ENCODE measurements at places on chromosomes 4 and X.
A peak's percentile ranks its signal among the peaks of the same experiment; 100 is the strongest.

DNA sequence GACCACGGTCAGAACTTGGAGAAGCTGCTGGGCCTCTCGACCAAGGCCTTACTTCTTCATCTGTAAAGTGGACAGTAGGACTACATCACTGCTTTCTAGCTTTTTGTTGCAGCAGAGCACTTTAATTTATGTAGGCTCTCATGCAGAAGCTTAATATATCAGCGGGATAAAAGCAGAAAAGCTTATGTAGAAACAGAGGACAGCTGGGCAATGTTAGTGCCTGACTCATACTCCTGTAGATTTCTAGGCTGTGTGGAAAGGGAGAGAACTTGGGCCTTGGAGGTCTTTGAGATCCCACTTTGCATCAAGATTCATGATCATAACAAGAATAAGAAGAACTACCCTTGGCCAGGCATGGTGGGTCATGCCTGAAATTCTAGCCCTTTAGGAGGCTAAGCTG lies 91.2 kb downstream of the ARHGAP10 start:
- DNase-seq = no peak

GRCh38 chr4:99293357-99293756 lies 2.6 kb upstream of the ADH1A start:
- DNase-seq = no peak

GRCh38 chr4:139501117-139501516 lies 47.2 kb downstream of the RAB33B start:
- no peak for DNase-seq

GRCh38 chrX:148865277-148866210 lies 365.1 kb downstream of the AFF2 start:
- DNase-seq = no peak

GRCh38 chr4:151568966-151569365 lies 160.0 kb downstream of the FHIP1A start:
- DNase-seq = no peak

GRCh38 chrX:150698981-150699380 lies 5.8 kb downstream of the MTMR1 start:
- DNase-seq = no peak

DNA sequence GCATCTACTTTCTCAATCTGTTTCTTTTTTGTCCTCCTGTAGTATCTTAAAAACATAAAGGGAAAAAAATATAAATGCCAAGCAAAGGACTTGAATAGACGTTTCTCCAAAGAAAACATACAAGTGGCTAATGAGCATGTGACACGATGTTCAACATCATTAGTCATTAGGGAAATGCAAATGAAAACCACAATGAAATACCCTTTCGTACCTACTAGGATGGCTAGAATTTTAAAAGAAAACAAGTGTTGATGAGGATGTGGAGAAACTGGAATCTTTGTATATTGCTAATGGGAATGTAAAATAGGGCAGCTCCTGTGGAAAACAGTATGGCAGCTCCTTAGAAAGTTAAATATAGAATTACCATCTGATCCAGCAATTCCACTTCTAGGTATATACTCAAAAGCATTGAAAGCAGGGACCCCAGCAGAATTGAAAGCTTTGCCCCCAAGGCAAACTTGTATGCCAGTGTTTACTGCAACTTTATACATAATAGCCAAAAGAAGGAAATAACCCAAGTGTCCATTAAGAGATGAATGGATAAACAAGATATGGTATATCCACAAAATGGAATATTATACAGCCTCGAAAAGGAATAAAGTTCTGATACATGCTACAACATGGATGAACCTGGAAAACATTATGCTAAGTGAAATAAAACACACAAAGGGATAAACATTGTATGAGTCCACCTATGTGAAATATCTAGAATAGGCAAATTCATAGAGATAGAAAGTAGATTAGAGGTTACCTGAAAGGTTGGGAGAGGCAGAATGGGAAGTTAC lies 138.3 kb downstream of the SH3KBP1 start:
- no peak for DNase-seq

- peak; percentile 20 for DNase-seq
Observed at GRCh38 chr4:70651864-70652506, 14.3 kb downstream of the JCHAIN start.

- peak; percentile 4 for DNase-seq
Observed at GRCh38 chrX:133045986-133046385, 50.9 kb downstream of the USP26 start.

DNA sequence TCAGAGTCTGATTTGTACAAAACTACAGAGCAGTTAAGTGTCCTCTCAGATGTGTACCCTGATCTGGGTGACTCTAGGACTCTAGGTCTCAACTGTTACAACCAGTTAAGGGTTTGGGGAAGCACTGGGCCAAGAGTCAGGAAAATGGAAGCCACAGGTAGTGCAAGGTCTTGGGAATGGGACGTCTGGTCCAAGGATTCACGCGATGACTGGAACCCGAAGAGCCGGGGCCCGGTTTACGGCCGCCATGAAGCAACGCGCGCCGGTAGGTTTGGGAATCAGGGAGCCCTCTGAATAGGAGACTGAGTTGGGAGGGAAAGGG lies 321 bp upstream of the HPRT1 start:
- DNase-seq = no peak

DNA sequence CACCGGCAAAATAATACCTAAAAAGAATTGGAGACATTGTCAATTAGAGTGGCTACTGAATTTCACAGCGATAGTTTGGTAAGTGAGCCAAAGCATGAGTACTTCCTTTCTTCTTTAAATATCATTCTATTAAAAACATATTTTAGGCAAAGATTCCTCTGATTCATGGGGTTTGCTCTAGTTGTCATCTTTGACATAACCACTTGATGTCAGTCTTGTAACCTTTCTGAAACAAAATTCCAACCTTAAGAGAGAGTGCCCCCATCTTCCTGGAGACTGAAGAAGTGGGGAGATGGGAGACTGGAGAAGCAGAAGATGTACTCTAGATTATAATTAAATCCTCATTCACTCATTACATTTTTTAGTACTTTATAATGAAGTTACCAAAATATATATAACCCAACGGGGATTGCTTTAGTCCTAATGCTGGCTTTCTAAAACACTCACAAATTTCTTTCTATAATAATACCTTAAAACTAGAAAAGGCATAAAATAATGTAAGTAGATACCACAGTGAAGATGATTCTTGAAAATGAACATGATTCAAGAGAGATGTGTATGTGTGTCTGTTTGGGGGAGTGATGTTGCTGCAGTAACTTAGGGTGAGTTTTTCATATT lies 96.4 kb downstream of the EMCN start:
- peak; percentile 3 for DNase-seq

DNA sequence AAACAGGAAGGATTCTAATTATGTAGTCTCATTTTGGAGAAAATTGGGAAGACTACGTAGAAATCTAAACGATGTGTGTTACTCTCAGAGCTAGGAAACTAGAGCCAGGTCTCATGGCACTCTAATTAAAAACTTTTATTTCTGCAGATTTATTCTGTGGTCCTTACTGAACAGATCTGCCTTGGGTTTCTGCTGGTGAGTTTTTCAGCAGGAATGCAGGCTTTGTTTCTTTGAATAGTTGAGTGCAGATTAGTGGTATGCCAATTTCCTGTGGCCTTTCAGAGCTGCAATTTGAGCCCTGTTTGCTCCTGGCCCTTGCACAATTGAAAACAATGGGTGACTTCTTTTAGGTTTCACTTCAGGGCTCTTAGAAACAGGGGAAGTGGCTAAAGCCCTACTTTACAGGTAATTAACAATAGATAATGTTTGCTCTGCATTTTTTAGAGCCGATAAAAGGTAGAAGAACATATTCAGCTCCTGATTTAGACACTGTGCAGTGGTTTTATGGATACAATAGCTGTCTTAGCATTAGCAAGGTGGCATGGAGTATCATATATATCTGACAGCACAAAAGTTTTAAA lies 21.8 kb downstream of the SPRY1 start:
- peak; percentile 74 for DNase-seq

- DNase-seq = no peak
Observed at GRCh38 chr4:68859655-68860054, 43.9 kb downstream of the UGT2B10 start.

GRCh38 chr4:169715826-169716225 lies 41.9 kb downstream of the HPF1 start:
- DNase-seq = no peak

GRCh38 chr4:10104211-10104990 lies 12.2 kb downstream of the WDR1 start:
- no peak for DNase-seq

DNA sequence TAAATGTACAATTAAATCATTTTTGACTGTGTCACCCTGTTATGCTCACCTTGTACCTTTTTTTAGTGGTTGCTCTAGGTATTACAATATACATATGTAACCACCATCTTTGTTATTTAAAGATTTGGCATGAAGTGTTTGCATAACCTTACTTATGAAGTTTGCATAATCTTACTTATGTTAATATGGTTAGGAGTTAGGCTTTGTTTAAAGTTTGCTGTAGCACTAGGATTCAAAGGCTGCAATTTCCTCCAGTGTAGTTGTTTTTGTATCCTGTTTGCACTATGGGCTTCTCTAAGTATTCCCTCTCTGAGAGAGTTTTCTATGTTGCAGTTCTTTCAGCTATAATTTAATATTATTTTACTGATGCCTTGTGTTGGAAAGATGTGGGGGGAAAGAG lies 15.0 kb upstream of the GSPT2 start:
- no peak for DNase-seq

- no peak for DNase-seq
Observed at GRCh38 chrX:30597216-30598012, 19.8 kb upstream of the TASL start.

GRCh38 chr4:54213761-54214160 lies 15.3 kb upstream of the PDGFRA start:
- DNase-seq = no peak

DNA sequence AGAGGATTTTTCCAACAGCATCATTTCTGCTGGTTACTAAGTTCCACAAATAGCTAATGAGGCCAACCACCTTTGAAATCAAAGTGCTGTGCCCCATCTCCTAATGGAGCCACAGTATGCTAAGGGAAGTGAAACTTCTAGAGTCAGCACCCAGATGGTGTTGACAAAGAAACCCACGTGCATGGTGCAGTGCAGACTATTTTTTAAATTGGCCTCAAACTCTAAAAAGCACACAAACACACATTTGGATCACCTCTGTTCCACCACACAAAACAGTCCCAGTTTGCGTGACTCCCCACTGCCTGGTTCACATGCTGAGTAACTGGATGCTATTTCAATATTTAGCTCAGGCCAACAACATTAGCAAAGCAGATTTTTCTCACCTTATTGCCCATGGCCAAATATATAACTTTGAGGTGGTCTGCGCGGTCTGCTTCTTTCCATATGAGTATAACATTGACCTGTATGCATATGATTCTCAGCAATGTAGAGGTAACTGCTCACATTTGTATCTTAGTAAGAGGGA lies 69.9 kb downstream of the AMELX start:
- no peak for DNase-seq

GRCh38 chrX:70268034-70268433 lies at the start of gene ARR3:
TSS of gene ARR3 (plus strand) at chrX:70268334. CDS start at chrX:70269386, 1,052 bp downstream.
- no peak for DNase-seq

- no peak for DNase-seq
Observed at GRCh38 chrX:69178592-69178991, 13.3 kb upstream of the PJA1 start.

GRCh38 chr4:88439161-88439760 lies 17.7 kb upstream of the HERC5 start:
- no peak for DNase-seq

- DNase-seq = no peak
Observed at GRCh38 chr4:120839974-120840751, 82.4 kb downstream of the PRDM5 start.

- DNase-seq = no peak
Observed at GRCh38 chr4:120291541-120291940, 224.9 kb upstream of the MAD2L1 start.

DNA sequence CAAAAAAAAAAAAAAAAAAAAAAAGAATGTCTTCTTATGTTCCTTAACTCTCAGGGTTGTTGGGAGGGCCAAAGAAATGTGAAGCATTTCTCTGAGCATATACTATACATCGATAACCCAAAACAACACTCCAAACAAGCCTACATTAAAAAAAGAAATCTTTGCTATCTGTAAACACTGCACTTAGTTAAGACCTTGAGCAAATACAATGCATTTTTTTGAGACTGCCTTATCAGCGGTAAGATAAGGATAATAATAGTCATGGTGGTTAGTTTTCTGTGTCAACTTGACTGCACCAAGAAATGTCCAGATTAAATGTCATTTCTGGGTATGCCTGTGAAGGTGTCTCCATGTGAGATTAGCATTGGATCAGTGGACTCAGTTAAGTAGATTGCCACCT lies 541.9 kb downstream of the PACRGL start:
- DNase-seq = no peak

DNA sequence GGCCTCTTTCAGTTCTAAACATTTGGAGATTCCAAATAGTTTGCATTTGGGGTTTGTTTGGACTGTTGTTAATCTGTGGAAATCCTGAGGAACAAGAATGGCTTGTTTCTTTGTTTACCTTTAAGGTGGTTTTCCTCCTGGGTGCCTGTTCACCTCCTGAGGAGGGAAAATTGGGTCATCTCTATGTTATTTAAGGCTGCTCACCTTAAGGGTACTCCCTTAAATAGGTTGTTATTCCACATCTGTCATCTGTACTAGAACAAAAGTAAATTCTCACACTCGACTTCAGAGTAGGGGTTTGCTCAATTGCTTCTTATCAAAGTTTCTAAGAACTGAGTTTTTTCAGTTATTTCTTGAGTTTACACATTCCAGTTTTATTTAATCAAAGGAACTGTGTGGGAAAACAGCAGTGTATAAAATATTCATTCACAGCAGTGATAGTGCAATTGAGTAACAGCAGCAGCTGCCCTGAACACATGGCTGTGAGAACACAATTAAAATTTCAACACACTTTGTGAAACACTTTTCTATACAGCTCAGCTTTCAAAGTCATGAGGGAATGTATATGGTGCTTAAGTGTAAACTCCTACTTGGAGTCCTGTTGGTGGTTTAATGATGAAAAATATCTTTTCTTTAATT lies 238.5 kb upstream of the PGRMC2 start:
- no peak for DNase-seq

DNA sequence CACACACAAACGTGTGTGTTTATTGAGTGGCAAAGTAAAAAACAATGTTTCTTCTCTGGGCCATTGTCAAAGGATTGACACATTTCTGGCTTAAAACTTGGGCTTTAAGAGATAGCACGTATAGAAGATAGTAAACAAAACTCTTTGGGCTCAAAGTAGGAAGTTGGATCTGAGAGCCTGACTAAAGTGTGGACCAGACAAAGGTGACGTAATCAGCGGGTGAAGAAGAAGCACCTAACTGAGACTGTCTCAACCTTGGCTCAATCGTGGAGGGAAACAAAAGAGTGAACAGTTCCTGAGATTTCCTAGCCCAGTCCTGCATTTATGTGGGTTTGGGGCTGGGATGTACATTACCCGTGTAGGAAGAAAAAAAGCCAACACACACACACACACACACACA lies 13.7 kb downstream of the PFKFB1 start:
- DNase-seq = no peak

GRCh38 chr4:84964995-84965552 lies 1.4 kb downstream of the WDFY3 start:
- no peak for DNase-seq
